Caki2 (cell line): ENCODE measurements at places on chromosomes 3 and 15. TPM values are rescaled to one million over a fixed set of nuclear protein-coding genes. Genes with fewer than 3 reads are reported as not detected.

ALPK3 gene
- not detected in 2 replicates for total RNA-seq

FILIP1L gene
- not detected in 2 replicates for total RNA-seq

DNA sequence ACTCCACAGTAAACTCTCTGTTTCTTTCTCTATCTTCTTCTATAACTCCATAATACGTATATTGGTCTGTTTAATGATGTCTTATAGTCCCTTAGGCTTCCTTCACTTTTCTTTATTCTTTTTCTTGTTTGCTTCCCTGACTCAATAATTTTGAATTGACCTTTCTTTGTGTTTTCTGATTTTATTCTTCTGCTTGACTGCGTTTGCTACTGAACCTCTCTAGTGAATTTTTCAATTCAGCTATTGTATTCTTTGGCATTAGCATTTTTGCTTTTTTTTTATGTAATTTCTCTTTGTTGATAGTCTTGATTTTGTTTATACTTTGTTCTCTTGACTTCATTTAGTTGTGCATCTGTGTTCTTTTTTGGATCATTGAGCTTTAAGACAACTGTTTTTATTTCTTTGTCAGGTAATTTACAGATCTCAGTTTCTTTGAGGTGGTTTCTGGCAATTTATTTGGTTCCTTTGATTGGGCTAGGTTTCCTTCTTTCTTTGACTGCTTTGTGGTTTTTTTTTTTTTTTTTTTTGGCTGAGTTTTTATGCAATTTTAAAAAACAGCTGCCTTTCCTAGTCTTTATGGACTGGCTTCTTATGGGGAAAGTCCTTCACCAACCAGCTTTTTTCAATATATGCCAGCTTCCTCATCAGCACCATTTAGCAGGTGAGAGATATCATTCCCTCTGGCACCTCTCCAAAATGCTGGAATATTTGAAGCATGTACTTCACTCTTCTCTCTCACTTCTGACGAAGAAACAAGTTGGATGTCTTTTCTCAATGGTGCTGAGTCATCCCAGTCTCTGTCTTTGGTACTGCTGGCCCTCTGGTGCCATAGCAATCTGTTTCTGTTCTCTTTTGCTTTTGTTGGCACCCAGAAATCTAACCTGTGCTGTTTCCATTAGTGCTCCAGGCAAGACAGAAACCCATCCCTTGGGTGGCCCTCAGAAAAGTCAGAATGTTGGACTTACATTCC lies 17.6 kb downstream of the RSRC1 start:
- peak; percentile 86 for DNase-seq

DNA sequence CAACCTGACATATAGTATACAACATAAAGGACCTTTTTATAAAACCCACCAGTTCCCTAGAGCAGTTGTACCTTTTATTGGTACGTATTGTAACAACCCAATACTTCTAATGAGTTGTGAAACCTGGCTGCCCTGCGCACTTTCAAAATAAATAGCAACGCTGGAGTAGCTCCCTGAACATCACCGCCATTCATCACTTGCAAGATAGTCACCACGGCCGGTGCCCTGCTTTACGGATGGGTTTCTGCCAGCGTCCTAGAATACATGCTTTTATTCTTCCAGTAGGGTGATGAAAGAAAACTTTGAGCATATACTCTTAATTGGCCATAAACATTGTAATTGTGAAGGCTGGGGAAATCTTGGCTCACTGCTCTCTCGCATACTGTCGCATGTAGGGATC lies 220.7 kb downstream of the TBL1XR1 start:
- DNase-seq, result no peak

- DNase-seq, result no peak
These were observed 233.8 kb downstream of the NTRK3 start for GRCh38 chr15:88022716-88023115.

DNA sequence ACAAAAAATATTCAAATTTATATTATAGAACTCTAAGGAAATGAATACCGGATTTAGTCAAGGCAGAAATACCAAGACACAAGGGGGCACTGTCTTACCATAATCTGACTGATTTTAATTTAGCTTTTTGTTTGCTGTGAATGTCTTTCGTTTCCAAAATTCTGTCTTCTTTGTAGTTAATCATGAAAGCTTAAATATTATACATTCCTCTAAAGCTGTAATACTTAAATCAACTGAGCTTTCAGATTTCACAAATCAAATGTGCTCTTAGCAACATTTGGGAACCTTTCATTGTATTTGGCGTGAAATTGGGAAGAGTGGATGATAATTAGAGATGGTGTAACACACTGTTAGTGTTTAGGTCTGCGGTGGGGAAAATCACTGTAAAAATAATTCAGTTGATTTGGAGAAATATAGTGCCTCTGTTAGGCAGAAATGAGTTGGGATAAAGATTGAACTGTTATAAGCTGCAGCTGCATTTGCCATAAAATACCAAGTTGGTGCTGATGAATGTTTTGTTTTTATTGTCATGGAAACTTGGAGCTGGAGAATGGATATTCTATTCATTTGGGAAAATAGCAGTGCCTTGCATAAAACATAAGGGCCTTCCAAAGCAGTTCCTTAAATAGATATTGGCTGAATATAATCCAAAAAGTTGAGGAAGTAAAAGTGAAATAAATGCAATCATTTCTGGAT lies 228.2 kb downstream of the TCF12 start:
- peak; percentile 32 for DNase-seq

GRCh38 chr3:108079877-108080276 lies 11.0 kb downstream of the CD47 start:
- no peak for DNase-seq

DNA sequence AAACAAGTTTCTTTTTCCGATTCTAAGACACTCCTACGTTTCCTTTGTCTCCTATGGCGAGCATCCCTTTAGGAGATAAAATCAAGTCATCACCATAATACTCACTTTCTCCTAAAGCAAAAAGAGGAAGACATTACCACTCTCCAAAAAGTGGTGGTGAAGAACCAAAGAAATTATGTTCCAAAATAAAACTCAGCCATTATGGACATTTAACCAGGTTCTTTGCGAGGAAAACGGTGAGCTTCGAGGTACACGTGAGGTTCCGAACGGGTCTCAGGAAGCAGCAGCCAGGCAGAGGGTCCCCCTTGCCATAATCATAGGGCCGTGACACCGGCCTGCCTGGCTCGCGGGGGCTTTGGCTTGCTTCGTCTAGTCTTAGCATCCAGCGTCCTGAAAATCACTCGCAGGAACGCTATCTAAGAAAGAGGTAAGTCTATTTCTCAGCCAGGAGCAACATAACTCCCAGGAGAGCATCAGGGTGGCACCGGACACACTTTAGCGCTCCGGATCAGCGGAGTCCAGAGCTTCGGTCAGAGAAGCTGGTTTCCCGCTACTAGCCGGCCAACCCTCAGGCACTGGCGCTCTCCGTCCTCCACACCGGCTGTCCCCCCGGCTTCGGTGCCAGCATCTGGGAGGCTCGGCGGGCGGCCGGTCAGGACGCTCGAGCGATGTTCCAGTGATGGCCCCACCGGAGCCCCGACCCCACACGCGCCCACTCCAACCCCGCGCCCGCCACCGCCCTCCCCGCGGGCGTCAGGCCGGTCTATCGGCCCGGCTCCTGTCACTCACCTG lies 581 bp downstream of the IP6K1 start:
- no peak for DNase-seq

- no peak for DNase-seq
These were observed 407.1 kb upstream of the KCNMB2 start for GRCh38 chr3:178129109-178129508.
